ENCODE measurements at places on chromosomes 16 and 17.

- DNase-seq, result no peak
Measured at GRCh38 chr16:11966173-11966572, 1.2 kb downstream of the TNFRSF17 start.

GRCh38 chr17:68993112-68993511 is 37.9 kb upstream of the ABCA8 start:
- DNase-seq, result no peak

DNA sequence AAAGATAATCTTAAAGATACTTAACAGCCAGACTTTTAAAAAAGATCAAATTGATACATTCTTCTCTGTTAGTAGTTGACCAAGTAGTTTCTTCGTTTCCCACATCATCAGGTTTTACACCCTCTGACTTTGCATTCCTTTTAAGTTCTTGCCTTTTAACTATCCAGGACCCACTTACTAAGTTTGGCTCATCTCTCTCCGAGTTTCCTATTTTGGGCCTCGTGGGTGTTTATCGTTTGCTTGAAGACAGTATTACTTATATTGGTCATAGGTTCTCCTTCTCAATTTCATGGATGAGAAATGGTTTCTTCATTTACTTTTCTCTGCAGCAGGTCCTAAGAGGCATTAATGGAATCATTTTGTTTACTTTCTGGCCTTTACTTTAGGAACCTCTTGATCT is 43.2 kb downstream of the RPA1 start:
- no peak for DNase-seq

DNA sequence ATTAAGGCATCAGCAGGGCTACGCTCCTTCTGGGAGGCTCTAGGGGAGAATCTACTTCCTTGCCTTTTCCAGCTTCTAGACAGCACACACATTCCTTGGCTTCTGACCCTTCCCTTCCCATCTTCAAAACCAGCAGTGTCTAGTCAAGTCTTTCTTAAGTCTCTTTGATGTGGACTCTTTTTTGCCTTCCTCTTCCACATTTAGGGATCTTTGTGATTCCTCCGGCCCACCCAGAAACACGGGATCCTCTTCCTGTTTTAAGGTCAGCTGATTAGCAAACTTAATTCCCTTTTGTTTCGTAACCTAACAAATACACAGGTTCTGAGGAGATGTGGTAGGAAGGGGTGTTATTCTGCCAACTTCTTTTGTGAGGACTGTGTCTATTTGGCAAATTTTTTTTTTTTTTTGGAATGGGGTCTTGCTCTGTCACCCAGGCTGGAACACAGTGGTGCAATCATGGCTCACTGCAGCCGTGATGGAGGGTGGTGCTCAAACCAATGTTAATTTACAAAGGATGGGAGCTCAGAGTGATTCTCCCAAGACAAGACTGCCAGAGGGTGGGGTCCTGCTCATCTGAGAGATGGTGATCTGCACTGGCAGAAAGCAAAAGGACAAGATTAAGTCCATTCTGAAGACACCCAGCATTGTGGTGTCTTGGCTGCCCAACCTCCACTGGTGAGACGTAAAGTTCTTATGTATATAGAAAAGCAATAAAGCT is 14.7 kb downstream of the KNOP1 start:
- DNase-seq, result no peak

- DNase-seq, result no peak
Measured at GRCh38 chr17:65041518-65041917, 15.0 kb downstream of the GNA13 start.

GRCh38 chr16:4522051-4522581 is 16.5 kb downstream of the CDIP1 start:
- DNase-seq, result no peak

- no peak for DNase-seq
Measured at GRCh38 chr16:79211586-79211985, 389.0 kb downstream of the MAF start.

- DNase-seq, result no peak
Measured at GRCh38 chr17:10195090-10195805, 3.2 kb downstream of the GAS7 start.

Data from stimulated activated CD8-positive, alpha-beta memory T cell treated with anti-CD3 and anti-CD28 coated beads, Interleukin-4, amount 100 ng/mL, for 1 hour (primary cell).